Subcutaneous adipose tissue (tissue), 4 donors: ENCODE measurements at places on chromosomes 7 and 10. TPM values are rescaled to one million over a fixed set of nuclear protein-coding genes. Genes with fewer than 3 reads are reported as not detected.

Gene DENND2A
- 6.8 TPM for total RNA-seq

Gene PTN
- total RNA-seq = not detected

Gene CYP2C19
- total RNA-seq = not detected

Gene MSMB
- not detected for total RNA-seq

Gene TEX36
- total RNA-seq = not detected

Gene TAS2R39
- total RNA-seq = not detected

Gene PLXDC2
- 68.3 TPM for total RNA-seq

Gene NXPH1
- total RNA-seq = not detected

Gene GIMAP2
- total RNA-seq = 45.9 TPM

Gene TEX47
- total RNA-seq = not detected

Gene TAC1
- 2.6 TPM for total RNA-seq

Gene PNLIP
- total RNA-seq = not detected

Gene TMEM213
- not detected for total RNA-seq

Gene KAZALD1
- 4.0 TPM for total RNA-seq

Gene SPAG6
- total RNA-seq = not detected

Gene MYPN
- total RNA-seq = not detected
